ENCODE measurements at places on chromosomes 5 and 9.

DNA sequence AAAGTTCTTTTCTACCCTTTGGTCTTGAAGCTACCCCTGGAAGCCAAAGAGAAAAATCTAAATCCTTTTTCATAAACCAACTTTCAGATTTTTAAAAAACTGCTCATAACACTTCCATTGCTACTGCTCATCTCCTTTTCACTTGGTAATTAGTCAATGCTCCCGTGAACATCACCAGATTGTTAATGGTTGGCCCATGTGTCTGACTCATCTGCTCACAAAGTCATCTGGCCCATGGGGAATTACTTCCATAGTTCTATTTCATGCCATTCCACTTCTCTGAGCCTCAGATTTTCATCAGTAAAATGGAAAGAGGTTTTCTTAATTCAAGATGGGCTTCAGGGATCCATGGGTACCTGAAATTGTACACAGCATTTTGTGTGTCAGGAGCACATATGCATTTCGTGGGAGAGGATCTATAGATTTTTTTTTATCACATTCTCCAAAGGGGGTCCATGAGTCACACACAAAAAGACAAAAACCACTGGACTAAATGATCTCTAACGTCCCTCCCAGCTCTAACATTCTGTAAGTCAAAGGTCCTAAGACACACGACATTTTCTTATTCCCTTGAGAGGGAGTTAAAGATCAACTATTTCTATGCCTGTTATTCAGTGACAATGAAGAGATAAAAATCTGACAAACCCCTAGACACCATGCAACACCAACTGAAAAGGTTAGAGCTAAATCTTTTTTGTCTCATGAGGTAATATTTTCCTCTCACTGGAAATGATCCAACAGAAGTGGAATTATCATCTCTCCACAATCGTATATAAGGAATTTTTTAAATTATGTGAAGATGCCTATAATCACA, 75.4 kb downstream of the TEX10 start:
- DNase-seq, result no peak

DNA sequence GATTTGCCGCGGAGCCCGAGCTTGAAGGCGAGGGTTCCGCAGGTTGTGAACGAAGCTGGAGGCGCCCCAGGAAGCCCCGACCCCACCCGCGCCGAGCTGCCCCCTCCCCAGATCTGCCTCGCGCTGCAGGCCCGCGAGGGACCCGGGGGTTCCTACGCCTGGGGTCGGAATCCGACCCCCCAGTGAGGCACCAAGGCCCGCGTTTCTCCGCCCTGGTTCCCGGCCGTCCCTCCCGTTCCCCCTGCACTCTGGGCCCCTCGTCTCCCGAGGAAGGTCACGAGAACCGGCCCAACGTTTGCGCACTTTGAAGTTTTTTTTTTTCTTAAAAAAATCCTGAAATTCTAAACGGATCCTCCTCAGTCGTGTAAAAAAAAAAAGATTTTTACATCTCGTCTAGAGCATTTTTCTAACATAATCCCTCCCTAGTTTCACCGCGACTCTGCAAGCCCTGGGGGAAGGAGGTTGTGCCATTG, 880 bp upstream of the GFPT2 start:
- DNase-seq, result no peak

- no peak for DNase-seq
These were observed 320.9 kb downstream of the NTRK2 start for GRCh38 chr9:84990416-84990815.

GRCh38 chr5:109921735-109922380, 232.1 kb downstream of the MAN2A1 start:
- DNase-seq, result peak; percentile 84

DNA sequence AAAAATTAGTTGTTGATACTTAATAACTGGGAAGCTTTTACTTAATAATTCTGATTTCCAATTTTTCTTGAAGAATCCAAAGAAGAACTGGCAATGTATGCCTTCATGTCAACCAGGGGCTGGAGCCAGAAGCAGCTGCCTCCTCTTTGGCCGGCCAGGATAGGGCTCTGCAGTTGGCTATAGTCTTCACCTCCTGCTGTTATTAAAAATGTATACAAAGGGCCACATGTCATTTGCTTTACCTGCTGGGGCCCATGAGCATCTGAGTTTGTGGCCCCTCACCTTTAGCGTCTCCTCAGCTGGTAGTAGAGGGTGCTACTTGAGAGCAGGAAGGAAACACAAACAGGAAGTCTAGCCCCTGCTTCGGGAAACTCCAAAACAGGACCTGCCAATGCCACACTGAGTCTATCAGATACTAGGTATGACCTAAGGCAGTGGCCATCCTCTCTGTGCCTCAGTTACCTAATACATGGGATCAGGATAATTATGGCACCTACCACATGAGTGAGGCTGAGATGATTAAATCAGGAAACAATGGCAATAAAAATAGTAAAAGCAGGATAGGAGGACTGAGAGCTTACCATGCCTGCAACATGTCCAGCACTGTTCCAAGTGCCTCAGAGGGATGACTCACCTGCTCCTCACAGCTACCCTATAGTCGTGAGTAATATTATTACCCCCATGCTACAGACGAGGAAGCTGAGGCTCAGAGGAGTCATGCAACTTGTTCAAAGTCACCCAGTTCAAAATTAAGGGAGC, 21.3 kb downstream of the CCDC69 start:
- DNase-seq, result no peak

GRCh38 chr9:117916291-117916690, 212.1 kb downstream of the TLR4 start:
- DNase-seq, result no peak

GRCh38 chr9:83651558-83651957, 28.6 kb downstream of the IDNK start:
- DNase-seq, result no peak

GRCh38 chr5:66675406-66675805, 79.2 kb downstream of the MAST4 start:
- no peak for DNase-seq

- peak; percentile 72 for DNase-seq
These were observed 214.9 kb upstream of the WWC1 start for GRCh38 chr5:168076561-168076991.

- peak; percentile 3 for DNase-seq
These were observed 18.1 kb upstream of the COL5A1 start for GRCh38 chr9:134623258-134624066.

GRCh38 chr5:92695123-92696003, 885.7 kb downstream of the NR2F1-AS1 start:
- no peak for DNase-seq

DNA sequence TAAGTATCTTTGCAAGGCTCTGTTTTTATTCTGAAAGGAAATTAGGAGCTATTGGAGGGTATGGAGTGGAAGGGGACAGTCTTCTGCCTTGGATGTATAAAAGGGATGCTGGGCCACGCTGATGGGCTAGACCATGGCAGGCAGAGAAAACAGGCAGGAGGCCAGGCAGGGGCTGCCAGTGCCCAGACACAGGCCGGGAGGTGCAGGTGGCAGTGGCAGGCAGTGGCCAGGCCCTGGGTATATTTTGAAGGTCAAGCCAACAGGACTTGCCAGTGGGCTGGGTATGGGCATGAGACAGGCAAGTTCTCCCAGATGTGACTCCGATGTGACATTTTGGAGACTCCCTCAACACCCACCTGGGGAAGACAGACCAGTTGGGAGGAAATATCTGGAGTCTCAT, 131.9 kb downstream of the KCNIP1 start:
- DNase-seq, result no peak

- no peak for DNase-seq
These were observed 7.3 kb downstream of the ATOX1 start for GRCh38 chr5:151751091-151751490.

DNA sequence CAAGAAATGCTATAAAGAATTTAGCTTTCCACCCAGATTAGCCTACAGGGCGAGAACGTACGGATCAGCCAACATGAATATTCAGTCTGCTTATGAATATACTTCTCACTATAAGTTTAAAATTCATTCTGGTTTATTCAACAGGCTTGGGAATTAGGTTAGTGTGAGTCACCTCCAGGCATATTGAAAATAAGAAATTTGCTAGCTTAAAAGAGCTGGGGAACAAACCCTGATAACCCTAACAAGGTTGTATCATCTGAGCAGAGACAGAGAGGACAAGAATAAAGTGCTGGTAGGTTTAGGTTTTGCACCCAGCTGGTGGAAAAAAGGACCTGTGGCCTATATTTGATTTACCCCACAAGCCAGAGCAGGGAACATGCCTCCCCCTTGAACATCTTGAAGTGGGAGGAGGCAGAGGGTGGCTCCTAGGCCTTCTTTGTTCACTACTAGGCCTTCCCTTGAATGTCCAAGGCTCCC, 12.3 kb downstream of the FNBP1 start:
- no peak for DNase-seq

- DNase-seq, result no peak
These were observed 168.1 kb downstream of the PDE4D start for GRCh38 chr5:59725392-59725767.

DNA sequence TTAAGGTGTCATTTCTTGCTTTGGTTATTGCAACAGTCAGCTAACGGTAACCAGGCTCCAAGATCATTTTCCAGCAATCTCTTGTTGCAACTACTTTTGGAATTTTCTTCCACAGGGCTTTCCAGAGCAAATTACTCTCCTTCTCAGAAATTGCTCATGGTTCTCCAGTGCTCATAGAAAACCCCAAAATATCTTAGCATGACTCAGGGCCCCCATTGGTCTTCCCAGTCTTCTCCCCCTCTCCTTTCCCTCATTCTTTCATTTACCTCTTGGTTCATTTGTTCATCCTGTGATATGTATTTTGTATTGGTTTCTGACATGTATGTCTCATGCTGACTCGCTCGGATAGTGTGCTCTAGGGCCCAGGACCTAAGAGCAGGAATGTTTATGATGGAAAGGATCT, 35.6 kb downstream of the WWC1 start:
- no peak for DNase-seq

GRCh38 chr5:150836703-150837102, 9.6 kb upstream of the IRGM start:
- DNase-seq, result no peak

GRCh38 chr5:160692271-160692670, 159.7 kb downstream of the ATP10B start:
- no peak for DNase-seq

DNA sequence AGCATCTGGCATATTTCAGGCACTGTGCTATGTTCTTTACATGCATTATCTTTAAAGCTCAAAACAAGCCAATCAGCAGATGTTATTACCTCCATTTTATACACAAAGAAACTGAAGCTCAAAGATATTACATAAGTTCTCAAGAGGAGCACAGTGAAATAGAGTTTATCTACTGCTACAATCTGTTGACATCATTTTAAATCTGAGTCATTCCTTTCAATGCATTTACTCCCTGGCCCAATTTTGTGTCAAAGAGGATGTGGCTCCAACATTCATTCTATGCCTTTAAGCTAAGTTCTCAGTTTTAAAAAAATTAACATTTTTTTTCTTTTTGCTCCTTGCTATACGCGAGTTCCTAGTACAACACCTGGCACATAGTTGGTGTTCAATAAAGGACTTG, 486.3 kb upstream of the ZNF462 start:
- no peak for DNase-seq

- no peak for DNase-seq
These were observed 36.9 kb downstream of the LMX1B start for GRCh38 chr9:126650404-126651341.

DNA sequence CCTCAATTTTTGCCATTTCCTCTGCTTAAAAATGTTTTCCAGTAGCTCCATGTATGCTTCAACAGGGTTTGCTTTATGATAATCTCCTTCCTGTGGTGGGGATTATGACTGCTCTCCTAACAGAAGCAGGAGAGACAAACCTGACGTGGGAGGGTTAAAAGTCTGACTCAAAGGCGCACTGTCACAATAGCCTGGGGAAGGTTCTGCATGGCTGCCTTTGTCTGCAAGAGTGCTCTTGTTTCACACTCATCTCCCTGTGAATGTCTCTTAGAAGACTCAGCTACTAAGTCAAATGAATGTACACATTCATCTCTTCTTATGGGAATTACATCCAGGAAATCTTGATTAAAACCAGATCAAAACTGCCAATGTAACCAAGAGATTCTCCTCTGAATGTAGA, 90.9 kb upstream of the MTAP start:
- DNase-seq, result peak; percentile 39

DNA sequence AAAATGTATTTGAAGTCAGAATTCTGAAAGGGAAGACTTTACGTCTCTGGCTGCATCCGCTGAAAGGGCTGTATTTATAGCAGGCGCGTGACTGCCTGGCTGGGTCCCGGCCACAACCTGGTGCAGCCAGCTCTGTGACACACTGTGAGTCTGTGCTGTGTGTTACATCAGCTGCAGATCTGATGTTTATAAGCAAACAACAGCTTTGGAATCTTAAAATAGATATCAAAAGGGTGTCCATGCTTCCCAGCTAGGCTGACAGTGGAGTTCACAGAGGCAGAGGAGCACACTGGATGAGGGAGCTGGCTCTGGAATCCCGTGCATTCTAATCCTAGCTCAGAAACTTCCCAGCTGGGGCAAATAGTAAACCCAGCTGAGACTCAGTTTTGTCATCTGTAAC, 433.4 kb upstream of the BRINP1 start:
- DNase-seq, result peak; percentile 29

- DNase-seq, result no peak
These were observed 60.1 kb downstream of the BHMT start for GRCh38 chr5:79171635-79172245.

DNA sequence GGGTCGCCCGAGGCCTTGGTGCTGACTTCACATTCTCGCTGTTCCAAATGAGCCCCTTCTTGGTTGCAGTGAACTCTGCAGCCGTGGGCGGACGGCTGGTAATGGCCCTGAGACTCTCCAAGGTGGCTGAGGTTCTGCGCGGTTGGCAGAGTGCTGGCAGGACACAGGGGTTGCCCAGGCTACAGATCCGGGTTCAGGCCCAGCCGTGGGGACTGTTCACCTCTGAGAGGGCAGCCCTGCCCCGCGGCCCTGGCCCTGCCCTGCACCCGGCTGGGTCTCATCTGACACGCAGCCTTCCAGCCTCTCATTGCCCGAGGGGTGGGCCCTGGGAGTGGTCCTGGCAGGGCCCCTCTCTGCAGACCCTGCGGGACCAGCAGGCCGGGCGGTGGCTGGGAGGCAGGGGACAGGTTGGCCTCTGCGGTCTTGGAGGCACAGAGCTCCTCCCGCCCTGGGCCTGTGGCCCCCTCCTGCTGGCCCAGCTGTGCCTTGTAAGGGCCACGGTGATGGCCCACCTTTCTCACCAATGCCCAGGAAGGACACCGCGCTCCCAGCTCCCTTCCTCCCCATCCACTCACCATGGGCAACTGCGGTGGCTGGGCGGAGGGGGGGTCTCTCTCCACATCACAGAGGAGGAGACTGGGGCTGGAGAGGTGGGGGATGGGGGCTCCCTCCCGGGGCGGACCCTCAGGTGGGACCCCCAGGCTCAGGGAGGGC, 51.6 kb downstream of the AHRR start:
- DNase-seq, result no peak

- no peak for DNase-seq
These were observed 451.1 kb downstream of the EBF1 start for GRCh38 chr5:158648631-158649030.

GRCh38 chr9:96453625-96454024, 3.7 kb downstream of the HABP4 start:
- DNase-seq, result no peak

DNA sequence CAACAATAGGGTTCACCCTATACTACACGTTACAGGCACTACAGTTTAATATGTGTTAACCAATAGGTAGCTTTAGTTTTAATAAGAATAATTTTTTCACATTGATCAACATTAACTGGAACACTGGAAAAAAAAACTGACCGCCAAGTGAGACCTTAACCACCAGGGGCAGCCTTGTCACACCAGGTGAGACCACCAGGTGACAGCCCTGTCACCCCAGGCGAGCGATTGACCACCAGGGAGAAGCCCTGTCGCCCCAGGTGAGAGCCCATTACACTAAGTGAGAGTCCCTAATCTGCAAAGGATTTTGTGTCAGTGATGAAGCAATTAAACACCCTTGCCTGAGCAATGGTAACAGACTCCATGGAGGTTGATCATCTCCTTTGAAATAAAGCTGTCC, 75.4 kb upstream of the SYK start:
- peak; percentile 82 for DNase-seq

GRCh38 chr5:171363846-171364245, 23.8 kb upstream of the NPM1 start:
- no peak for DNase-seq
